ENCODE measurements at places on chromosomes 6 and 20.

DNA sequence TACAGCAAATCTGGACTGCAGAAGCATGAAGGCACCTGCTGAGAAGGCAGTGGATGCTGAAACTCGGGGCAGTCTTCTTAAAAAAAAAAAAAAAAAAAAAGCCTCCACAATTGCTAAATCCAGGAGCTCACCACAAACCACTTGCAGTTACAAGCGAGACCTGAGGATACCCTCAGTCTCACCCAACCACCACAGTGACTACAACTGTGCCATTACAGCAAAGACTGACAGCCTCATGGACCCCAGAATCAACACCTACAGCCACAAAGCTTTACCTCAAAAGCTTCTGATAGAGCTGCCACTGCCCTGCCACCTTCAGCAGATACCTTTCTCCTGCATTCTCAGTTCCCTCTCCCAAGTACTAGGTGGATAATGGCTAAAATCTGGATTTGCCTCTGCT is 9.0 kb downstream of the COL21A1 start:
- no peak for DNase-seq
- H3K4me1 ChIP-seq, result peaks cover 35% of the 10 kb centered on the region
- H3K36me3 ChIP-seq, result no peaks in the 10 kb centered on the region

DNA sequence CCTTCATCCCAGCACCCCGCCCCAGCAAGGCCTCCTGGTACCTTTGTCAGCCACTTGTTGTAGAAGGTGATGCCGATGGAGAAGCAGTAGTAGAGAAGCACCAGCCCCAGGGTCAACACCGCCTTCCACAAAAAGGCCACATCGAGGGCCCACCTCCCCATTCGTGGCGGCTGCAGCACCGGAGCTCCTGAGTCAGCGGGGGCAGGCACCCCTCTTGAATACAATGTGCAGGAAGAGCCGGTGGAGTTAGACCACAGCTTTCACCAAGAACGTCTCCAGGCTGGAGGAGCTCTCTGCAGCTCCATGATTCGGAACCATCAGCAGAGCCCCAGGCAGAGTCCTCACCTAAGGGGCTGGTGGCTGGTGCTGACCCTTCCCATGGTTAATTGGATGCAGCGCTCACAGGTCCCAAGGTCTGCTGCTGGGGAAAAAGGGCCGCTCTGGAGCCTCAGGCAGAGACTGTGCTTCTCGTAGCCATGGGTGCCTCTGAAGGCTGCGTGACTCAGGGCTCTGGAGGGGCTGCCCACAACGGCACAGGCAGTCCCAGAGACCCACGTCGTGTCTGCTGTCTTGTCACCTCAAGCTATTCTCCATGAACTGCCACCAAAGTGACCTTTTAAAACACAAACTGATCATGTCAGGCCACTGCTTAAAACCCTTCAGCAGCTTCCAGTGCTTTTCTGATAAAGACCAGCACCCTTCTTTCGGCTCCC is 47.9 kb downstream of the ELMO2 start:
- no peak for DNase-seq
- peaks cover 23% of the 10 kb centered on the region for H3K4me1 ChIP-seq
- H3K4me3 ChIP-seq, result no peak overlapping the region
- H3K36me3 ChIP-seq, result no peaks in the 10 kb centered on the region

DNA sequence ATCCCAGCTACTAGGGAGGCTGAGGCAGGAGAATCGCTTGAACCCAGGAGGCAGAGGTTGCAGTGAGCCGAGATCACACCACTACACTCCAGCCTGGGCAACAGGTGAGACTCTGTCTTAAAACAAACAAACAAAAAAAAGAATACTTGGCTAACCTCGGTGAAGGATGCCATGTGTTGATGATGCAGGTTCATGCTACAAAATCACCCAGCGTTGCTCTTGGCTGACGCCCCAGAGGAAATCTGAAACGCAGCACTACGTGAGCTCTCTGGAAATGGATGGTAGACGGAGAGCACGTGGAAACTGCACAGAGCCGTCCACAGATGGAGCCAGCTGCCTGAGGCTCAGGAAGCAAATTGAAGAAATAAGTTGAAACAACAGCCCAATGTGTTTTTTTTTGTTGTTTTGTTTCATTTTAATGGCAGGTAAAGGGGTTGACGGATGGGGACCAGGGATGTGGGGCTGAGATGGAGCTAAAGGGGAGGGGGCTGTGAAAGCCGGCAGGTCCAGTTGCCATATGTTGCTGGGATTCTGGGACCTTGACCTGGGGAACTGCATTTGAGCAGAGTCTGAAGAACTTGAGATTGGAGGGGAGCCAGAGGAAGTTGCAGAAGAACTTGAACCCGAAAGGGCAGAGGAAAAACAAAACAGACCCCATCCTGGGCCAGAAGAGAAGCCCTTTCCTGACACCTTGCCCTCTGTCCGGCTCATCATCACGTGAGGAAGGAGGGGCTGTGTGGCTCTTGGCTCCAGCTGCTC is 12.8 kb upstream of the MANBAL start:
- H3K27me3 ChIP-seq, result no peaks in the 10 kb centered on the region
- no peak overlapping the region for H3K4me3 ChIP-seq
- no peaks in the 10 kb centered on the region for H3K36me3 ChIP-seq
- no peak for DNase-seq

DNA sequence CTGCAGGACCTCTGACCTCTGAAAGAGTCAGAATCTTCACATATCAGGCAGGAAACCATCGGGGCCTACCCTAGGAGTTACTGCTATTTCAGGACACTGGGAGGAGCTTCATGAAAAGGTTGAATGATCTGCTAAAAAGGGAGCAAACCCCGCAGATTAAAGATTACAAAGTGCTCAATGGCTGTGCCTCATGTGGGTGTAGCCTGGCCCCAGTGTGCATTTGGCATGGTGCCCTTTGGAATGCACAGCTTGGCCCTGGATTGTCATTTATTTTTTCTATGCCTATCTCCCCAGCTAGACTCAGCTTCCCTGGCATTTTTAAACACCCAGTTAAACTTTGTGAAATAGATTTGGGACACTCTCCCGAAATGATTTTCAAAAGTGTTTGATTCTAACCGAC is 368.5 kb upstream of the SPTLC3 start:
- H3K4me1 ChIP-seq, result no peaks in the 10 kb centered on the region
- no peak for DNase-seq
- H3K27me3 ChIP-seq, result no peaks in the 10 kb centered on the region
- no peaks in the 10 kb centered on the region for H3K36me3 ChIP-seq
- H3K27ac ChIP-seq, result no peak overlapping the region

GRCh38 chr6:36738108-36738507 is 40.5 kb downstream of the RAB44 start:
- no peaks in the 10 kb centered on the region for H3K27me3 ChIP-seq
- no peaks in the 10 kb centered on the region for H3K36me3 ChIP-seq
- no peak overlapping the region for H3K27ac ChIP-seq
- peaks cover 3% of the 10 kb centered on the region for H3K4me1 ChIP-seq

DNA sequence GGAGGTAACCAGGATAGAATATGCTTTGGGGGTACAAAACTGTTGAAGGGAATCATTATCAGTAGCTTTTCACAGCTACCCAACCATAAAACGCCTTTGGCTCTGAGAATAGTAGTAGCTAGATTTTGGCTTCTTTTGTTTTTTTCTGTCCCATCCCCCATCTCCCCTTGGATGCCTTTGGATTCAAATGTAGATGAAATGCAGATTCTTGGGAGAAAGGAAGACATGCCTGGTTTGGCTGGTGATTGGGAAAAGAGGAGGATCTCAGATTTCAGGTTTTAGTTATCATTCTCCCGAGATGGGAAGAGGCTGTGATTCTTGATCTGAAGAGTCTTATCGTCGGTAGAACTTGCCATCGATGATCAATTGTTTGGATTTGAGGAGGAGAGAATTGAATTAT is 3.5 kb upstream of the CDYL start:
- no peak overlapping the region for H3K27ac ChIP-seq
- no peaks in the 10 kb centered on the region for H3K36me3 ChIP-seq
- H3K4me1 ChIP-seq, result peaks cover 6% of the 10 kb centered on the region
- H3K27me3 ChIP-seq, result no peaks in the 10 kb centered on the region

GRCh38 chr6:64948261-64948660 is 758.8 kb downstream of the EYS start:
- H3K27me3 ChIP-seq, result no peaks in the 10 kb centered on the region
- no peak overlapping the region for H3K27ac ChIP-seq
- H3K4me1 ChIP-seq, result no peaks in the 10 kb centered on the region
- DNase-seq, result no peak
- H3K36me3 ChIP-seq, result no peaks in the 10 kb centered on the region
- no peak overlapping the region for H3K4me3 ChIP-seq

GRCh38 chr6:30725713-30726505 is 5.8 kb downstream of the TUBB start:
- peak overlapping the region; percentile 46 for H3K27ac ChIP-seq
- H3K4me1 ChIP-seq, result peaks cover 38% of the 10 kb centered on the region
- no peak overlapping the region for H3K4me3 ChIP-seq
- no peak for DNase-seq
- H3K27me3 ChIP-seq, result no peaks in the 10 kb centered on the region

DNA sequence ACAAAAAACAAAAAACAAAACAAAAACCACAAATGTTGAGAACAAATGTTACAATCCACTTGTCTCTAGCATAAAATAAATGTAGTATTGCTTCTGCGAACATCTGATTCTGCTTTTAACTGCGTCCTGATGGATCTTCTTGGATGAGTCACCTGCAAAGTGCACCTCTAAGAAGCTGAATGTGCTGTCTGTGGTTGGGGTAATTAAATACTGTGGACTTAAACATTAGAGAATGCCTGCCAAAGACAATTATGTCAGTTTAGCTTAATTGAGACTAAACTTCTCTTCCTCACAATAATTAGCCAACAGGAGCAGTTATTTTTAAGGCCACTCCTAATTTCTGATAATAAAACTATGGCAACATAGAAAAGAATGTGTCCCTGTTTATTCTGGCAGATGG is 253.4 kb downstream of the PHACTR1 start:
- no peak for DNase-seq
- H3K4me1 ChIP-seq, result no peaks in the 10 kb centered on the region
- H3K27ac ChIP-seq, result peak overlapping the region; percentile 50
- no peaks in the 10 kb centered on the region for H3K36me3 ChIP-seq
- no peaks in the 10 kb centered on the region for H3K27me3 ChIP-seq
- no peak overlapping the region for H3K4me3 ChIP-seq

DNA sequence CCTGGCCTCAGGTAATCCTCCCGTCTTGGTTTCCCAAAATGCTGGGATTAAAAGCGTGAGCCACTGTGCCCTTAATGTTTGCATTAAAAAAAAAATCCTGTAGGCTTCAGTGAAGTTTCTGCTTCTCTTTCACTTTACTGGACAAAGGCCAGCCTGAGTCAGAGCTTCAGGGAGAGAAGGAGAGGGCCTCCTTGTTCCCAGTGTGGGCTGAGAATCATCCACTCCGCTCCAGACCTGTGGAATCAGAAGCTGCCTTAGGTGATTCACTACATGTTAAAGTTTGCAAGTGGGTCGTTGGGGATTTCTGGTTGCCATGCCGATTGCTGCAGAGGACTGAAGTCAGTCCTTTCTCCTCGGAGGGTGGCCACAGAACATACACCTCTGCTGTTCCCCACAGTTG is 113.3 kb upstream of the EEF1E1 start:
- H3K36me3 ChIP-seq, result no peaks in the 10 kb centered on the region
- no peak overlapping the region for H3K27ac ChIP-seq
- no peaks in the 10 kb centered on the region for H3K27me3 ChIP-seq
- no peak overlapping the region for H3K4me3 ChIP-seq
- no peak for DNase-seq
- peaks cover 2% of the 10 kb centered on the region for H3K4me1 ChIP-seq

- no peaks in the 10 kb centered on the region for H3K4me1 ChIP-seq
- no peaks in the 10 kb centered on the region for H3K27me3 ChIP-seq
- no peak overlapping the region for H3K4me3 ChIP-seq
- no peak overlapping the region for H3K27ac ChIP-seq
- DNase-seq, result no peak
These were observed 189.9 kb upstream of the RIN2 start for GRCh38 chr20:19568128-19568527.

GRCh38 chr6:105862936-105863607 is 223.1 kb upstream of the PRDM1 start:
- no peak overlapping the region for H3K27ac ChIP-seq
- no peaks in the 10 kb centered on the region for H3K4me1 ChIP-seq
- H3K4me3 ChIP-seq, result no peak overlapping the region
- DNase-seq, result no peak
- no peaks in the 10 kb centered on the region for H3K36me3 ChIP-seq
- H3K27me3 ChIP-seq, result no peaks in the 10 kb centered on the region

DNA sequence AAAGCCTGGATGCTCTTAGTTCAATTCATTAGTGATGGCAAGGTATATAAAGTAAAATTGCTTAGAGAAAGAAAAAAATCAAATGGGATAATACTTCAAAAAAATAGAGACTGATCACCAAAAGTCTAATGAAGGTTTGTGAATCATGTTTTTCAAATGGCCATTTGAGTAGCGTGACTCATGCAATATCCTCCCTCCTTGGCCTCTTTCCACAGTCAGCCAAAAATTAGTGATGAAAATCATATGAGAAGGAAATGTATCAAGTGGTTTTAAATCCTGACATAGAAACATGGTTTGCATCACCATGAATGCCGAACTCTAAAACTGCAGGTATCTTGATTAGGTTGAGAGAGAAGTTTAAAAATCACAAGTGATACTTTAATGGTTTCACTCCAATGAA is 1.2 kb upstream of the COL19A1 start:
- no peak overlapping the region for H3K4me3 ChIP-seq
- no peaks in the 10 kb centered on the region for H3K27me3 ChIP-seq
- no peak overlapping the region for H3K27ac ChIP-seq
- no peaks in the 10 kb centered on the region for H3K4me1 ChIP-seq
- no peaks in the 10 kb centered on the region for H3K36me3 ChIP-seq
- DNase-seq, result no peak

- no peaks in the 10 kb centered on the region for H3K36me3 ChIP-seq
- no peaks in the 10 kb centered on the region for H3K4me1 ChIP-seq
- no peak for DNase-seq
- H3K27me3 ChIP-seq, result no peaks in the 10 kb centered on the region
These were observed 100.1 kb downstream of the EPHA7 start for GRCh38 chr6:93319304-93319703.

- DNase-seq, result no peak
- peaks cover 13% of the 10 kb centered on the region for H3K4me1 ChIP-seq
- H3K36me3 ChIP-seq, result peaks cover 18% of the 10 kb centered on the region
- no peaks in the 10 kb centered on the region for H3K27me3 ChIP-seq
These were observed 434 bp downstream of the ZKSCAN4 start for GRCh38 chr6:28251661-28252008.

DNA sequence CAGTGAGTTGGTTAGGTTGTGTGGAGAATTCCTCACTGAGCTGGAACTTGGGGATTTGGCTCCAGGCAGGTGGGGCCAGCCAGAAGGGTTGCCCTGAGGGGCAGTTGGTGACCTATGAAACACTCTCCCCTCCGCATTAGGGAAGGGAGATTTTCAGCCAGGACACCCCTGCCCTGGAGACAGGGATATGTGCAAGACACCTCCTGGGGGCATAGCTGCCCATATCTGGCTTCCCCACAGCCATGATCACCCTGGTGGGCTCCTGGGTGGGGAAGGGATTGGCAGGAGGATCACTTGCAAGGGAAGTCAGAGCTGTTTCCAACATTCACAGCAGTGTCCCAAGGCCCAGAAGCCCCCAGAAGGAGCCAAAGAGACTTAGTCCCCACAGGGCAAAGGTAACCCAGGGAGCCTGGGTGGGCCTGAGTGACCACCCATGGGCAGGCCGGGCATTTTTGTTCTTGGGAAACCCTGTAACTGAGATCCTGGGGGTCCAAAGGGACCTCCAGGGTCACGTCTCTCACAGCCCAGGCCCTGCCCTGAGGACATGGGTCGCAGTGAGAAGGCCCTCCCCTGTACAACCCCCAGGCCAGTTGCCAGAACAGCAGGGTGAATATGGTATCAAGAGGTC is 145.8 kb downstream of the MRPL14 start:
- no peaks in the 10 kb centered on the region for H3K36me3 ChIP-seq
- no peak overlapping the region for H3K27ac ChIP-seq
- no peaks in the 10 kb centered on the region for H3K27me3 ChIP-seq
